ENCODE measurements at places on chromosomes 7 and 10. TPM values are rescaled to one million over a fixed set of nuclear protein-coding genes. Genes with fewer than 3 reads are reported as not detected.

Gene MARVELD1
- 39.9 TPM for total RNA-seq

Gene MSMB
- total RNA-seq: not detected

Gene INSYN2A
- 1.1 TPM for total RNA-seq

Gene UROS
- total RNA-seq: 77.4 TPM

Gene GNA12
- 35.8 TPM for total RNA-seq

Gene NPTX2
- under 0.01 TPM for total RNA-seq

Gene SORCS3
- under 0.01 TPM for total RNA-seq

Gene RBM20
- not detected for total RNA-seq

Gene TPST1
- 58.3 TPM for total RNA-seq

Gene NUTM2B
- total RNA-seq: 0.73 TPM

Gene SOSTDC1
- total RNA-seq: not detected

Gene NRAP
- not detected for total RNA-seq

Gene C10orf62
- not detected for total RNA-seq

Gene HNRNPA2B1
- 132 TPM for total RNA-seq

Gene SLC29A3
- 2.9 TPM for total RNA-seq

Gene FAM171A1
- 22.3 TPM for total RNA-seq

Gene CXCL12
- total RNA-seq: 0.20 TPM

Gene MCM10
- total RNA-seq: 9.6 TPM

Gene NPC1L1
- total RNA-seq: not detected

Gene TMEM184A
- total RNA-seq: 0.39 TPM

Gene CYTH3
- total RNA-seq: 38.2 TPM

Gene WASHC2A
- 37.1 TPM for total RNA-seq

Gene TAF5
- 7.0 TPM for total RNA-seq

Gene IL2RA
- total RNA-seq: not detected

Gene POU6F2
- total RNA-seq: not detected

Gene PVRIG
- not detected for total RNA-seq

Gene ELN
- total RNA-seq: 1.5 TPM
